ENCODE measurements at places on chromosomes 5 and 9.

DNA sequence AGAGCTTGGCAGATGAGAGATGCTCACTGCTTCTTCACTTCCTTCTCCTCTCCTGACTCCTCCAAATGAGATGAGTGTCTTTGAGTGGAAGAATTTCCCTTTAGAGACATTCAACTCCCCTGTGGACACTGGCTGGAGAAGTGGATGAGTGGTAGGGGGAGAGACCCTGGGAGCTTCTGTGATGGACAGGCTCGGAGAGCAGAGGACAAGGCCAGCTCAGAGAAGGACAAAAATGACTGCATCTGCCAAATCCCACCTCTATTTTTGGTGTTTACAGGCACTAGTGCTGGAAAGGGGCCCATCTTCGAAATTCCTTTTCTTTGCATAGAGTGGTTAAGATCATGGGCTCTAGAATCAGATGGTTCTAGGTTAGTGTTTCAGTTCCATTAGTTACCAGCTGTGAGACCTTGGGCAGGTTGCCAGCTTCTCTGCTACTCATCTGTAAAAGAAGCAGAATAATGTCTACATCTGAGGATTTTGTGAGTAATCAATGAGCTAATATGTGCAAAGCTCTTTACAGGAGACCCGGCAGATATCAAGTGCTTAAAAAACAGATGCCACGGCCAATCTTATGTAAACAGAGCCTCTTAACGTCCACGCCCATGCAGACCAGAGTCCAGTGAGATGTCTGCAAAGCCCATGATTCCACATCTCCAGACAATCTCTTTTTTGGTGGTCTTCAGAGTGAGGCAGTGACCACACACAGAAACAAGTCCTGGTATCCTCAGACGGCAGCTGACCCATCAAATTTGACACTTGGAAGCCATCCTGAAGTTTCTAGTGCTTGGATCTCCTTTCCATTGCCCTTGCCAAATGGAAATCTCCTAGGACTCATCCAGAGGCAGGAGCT, 13.6 kb upstream of the COL27A1 start:
- no peak for DNase-seq

GRCh38 chr5:172353271-172353812, 69.8 kb upstream of the UBTD2 start:
- DNase-seq, result no peak

GRCh38 chr5:40432836-40433235, 246.9 kb upstream of the PTGER4 start:
- no peak for DNase-seq

- no peak for DNase-seq
Observed at GRCh38 chr9:126695701-126696400, 82.1 kb downstream of the LMX1B start.

DNA sequence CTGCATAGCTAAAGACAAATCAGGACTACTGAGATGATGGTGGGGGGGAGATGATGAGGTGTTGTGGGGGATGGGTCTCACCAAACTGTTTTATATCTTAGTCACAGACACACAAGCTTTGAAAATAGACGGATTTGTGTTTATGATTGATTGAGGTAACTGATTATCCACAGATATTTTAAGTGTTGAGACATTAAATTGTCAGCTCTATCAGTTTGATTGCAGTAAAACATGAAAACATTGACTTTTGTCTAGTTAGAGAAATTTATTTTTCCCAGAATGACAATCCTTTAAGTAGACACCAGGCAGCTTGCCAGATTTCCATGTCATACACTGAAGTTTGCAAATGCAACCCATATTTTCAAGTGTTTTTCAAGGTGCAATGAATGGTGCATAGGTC, 149.8 kb downstream of the NR2F1-AS1 start:
- no peak for DNase-seq

GRCh38 chr5:173050791-173051190, 5.4 kb upstream of the CREBRF start:
- no peak for DNase-seq
